Smooth muscle cell of trachea (primary cell): ENCODE measurements at places on chromosomes 6 and 20. TPM values are rescaled to one million over a fixed set of nuclear protein-coding genes. Genes with fewer than 3 reads are reported as not detected.

The SCGN gene
- total RNA-seq = not detected in 2 replicates

The CNR1 gene
- not detected in 2 replicates for total RNA-seq

The OSTM1 gene
- 22.0 and 51.8 TPM in 2 replicates for total RNA-seq

The CPNE5 gene
- total RNA-seq = 0.15 TPM in 1 of 2 replicates, not detected in the other

The PEX6 gene
- 48.4 and 92.5 TPM in 2 replicates for total RNA-seq

The C6orf163 gene
- total RNA-seq = 2.2 and 2.5 TPM in 2 replicates

The CD109 gene
- total RNA-seq = 34.1 and 98.2 TPM in 2 replicates

The TAGAP gene
- total RNA-seq = not detected in 2 replicates

The C4A gene
- 4.1 and 11.6 TPM in 2 replicates for total RNA-seq

The GNAS-AS1 gene
- 1.2 and 1.3 TPM in 2 replicates for total RNA-seq

The TMEM170B gene
- 0.87 and 1.3 TPM in 2 replicates for total RNA-seq

The CD40 gene
- total RNA-seq = 2.6 and 8.8 TPM in 2 replicates

The UNC5CL gene
- total RNA-seq = under 0.01 and 0.15 TPM in 2 replicates

The SIRPB2 gene
- total RNA-seq = not detected in 2 replicates
